ENCODE measurements at places on chromosomes 7 and 10.
A peak's percentile ranks its signal among the peaks of the same experiment; 100 is the strongest.

- DNase-seq = no peak
Observed at GRCh38 chr7:4653771-4654170, 28.3 kb upstream of the FOXK1 start.

DNA sequence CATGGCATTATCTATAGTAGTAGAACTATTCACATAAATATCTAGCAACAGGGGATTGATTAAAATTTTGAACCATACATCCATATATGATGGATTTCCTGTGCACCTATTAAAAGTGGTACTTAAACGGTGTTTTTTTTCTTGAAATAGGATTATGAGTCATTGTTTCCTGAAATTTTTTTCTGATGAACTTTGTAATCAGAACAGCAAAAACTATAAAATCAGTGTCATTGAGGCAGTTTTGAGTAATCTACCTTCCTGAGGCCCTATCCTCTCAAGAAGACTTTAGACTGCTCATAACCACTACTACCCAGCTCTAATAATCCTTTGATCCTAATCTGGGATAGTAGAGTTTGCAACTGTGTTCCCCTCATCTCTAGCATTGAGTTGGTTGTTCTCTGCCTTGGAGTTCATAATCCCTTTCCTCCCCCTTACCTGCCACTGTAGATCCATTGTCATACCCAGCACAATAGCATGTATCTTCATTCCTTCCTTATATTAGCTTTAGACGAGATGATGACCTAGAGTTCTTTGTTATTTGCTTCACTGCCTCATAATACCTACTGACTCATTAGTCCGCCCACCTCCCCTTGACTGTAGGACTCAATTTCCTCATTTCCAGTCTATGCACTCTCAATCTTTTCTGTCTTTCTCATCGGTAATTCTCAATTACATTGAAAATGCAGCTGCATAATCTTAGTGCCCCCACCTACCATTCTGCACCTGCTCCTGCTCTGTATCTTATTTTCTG, 133.4 kb downstream of the LRRC4 start:
- DNase-seq = peak; percentile 69

GRCh38 chr10:108582387-108582786, 1340.9 kb downstream of the XPNPEP1 start:
- no peak for DNase-seq

DNA sequence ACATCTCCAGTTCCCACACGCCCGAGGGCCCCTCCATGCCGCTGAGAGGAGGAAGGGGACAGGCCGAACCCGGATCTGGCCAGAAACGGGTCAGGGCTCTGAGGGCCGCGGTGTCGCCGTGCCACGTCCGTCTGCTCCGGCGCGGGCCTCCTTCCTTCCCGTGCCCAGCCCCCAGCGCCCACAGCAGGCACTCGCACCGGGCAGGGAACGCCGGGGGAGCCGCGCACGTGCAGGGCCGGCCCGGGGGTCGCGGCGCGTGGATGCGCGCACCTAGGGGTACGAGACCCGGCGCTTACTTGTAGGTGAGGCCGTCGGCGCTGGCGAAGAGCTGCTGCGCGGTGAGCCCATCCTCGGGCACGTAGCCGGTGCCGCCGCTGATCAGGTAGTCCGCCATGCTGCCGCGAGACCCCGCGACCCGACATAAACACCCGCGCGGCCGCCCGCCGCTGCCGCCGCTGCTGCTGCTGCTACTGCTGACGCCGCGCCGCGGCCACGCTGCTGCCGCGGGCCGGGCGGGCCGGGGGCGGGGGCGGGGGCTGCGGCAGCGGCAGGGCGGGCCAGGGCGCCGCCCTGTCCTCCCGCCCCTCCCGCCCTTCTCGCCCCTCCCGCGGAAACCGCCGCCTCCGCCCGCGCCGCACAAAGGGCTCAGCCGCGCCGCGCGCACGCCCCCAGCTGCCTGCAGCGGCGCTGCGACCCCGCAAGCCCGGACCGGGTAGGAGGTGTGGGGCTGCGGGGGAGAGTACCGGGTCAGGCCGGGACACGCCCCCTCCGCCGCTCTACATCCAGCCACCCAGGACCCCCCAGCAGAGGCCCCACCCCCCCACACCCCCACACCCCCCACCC, 4.1 kb downstream of the IMPDH1 start:
- no peak for DNase-seq

- no peak for DNase-seq
Observed at GRCh38 chr10:3574451-3574850, 210.6 kb downstream of the KLF6 start.

GRCh38 chr7:116671681-116672595, at the start of gene MET:
MET (plus strand) TSS chr7:116672196; CDS start chr7:116699085, 26,889 bp downstream.
- DNase-seq = peak; percentile 79

GRCh38 chr7:156073366-156074052, 261.2 kb upstream of the SHH start:
- DNase-seq = no peak

DNA sequence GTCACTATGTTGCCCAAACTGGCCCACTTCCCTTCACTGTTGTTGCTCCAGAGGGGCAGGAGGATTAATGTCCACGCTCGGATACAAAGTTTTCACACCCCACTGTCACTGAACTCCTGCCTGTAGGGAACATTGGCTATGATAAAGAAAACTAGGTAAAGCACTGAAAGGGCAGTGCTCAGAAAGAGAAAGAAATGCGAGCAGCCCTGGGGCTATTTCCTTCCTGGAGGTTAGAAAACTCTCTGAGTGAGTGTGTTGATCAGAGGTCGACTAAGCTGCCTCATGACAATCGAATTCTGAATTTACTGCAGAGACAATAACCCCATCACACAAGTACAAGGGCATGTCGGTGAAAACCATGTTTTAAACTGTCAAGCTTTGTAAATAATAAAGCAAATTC, 227.2 kb upstream of the PITRM1 start:
- no peak for DNase-seq

DNA sequence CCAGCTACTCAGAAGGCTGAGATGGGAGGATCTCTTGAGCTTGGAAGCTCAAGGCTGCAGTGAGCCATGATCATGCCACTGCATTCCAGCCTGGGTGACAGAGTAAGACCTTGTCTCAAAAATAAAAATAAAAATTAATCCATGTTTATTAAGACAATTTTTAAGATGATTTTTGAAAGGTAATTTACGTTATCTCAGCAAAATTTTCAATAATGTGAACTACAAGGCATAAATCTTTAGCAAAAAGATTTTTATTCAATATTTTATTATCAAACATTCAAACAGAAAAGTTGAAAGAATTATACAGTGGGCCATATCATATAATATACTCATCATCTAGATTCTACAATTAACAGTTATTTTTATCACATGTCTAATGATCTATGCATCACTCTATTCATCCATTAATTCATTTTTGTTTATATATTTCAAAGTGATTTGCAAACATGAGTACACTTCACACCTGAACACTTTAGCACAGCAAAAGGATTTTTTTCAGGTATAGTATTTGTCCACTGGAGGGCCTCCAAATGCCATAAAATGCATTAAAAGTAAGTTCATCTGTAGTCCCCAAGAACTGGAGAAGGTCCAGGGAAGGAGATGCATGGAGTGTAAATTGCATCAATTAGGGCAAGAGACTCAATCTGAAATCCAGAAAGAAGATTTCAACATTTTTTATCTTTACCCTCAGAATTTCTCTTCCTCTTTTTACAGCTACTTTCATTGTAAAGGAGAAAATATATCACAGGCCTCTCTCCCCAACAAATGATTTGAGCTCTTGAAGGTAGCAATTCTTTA, 38.6 kb upstream of the RSBN1L start:
- DNase-seq = peak; percentile 65

- DNase-seq = no peak
Observed at GRCh38 chr10:8238986-8239385, 184.5 kb downstream of the GATA3 start.

GRCh38 chr10:14531974-14532373, 201.2 kb upstream of the FRMD4A start:
- DNase-seq = peak; percentile 50

DNA sequence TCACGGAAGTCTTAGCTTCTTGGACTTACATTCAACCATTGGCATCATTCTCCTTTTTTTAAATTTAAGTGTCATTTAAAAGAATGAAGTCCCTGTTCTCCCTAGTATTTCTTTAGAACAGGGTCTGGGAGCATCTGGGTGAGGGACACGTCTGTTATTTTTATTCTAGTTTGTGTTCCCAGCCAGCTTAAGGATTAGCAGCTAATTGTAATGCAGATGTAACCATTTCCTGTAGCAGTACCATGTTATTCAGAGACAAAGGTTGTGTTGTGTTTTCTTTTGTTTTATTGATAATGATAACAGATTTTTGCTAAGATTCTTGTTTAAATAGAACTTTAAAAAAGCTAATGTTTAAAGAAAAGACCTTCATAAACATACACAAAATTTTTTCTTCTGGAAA, 34.3 kb downstream of the BMS1 start:
- no peak for DNase-seq

GRCh38 chr10:34854147-34854601, 39.1 kb upstream of the PARD3 start:
- DNase-seq = peak; percentile 55
